Left hindlimb (tissue), 1 donor: ENCODE measurements at places on chromosomes 4 and X.

DNA sequence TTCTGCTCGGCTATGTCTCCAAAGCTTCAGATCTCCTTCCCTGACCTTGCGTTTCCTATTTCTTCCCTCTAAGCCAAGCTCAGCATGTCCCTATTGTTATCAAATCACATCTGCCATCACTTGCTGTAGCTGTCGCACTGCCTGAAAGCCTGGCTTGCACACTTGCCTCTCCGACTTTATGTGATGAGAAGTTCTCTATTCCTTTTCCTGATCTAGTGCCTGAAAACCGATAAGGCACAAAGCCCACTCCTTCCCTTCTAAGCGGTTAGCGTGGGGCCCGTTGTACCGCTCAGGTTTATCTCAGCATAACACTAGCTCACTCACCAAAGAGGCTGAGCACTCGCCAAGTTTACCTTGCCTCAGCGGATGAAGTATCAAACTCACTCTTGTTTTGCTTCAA, 816 bp downstream of the NMU start:
- no peak for DNase-seq

- no peak for DNase-seq
Measured at GRCh38 chr4:133759428-133759827, 442.2 kb downstream of the PABPC4L start.

GRCh38 chr4:24791043-24791442, 4.3 kb upstream of the SOD3 start:
- DNase-seq: no peak

DNA sequence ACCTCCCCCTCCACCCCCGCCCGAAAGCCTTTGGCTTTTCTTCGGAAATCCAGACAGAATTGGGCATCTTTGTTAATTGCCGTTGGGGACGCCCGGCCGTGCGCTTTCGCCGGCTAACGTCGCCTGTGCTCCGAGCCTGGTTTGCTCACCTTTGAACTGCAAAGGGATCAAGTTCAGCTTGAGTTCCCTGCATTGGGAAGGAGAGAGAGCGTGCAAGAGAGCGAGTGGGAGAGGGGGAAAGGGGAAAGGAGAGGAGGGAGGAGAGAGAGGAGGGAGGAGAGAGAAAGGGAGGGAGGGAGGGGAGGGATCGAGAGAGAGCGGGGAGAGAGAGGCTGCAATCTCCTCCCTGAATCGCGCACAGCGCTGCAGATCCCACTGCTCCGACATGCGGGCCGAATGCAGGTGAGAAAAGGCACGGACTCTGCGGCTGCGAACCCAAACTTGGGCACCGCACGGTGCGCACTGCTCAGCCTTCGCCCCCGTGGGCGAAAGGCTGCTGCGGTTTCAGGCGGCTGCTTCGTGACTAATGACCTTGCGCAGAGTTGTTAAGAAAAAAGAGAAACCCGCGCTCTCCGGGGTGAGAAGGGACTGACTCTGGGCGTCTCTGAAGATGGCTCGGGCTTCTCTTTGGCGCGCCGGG, at the start of gene PCDH7:
Gene PCDH7, plus strand, starts transcription at position 349 of the 640 bp plus-strand sequence. CDS start 1,054 bp downstream, outside the sequence.
- DNase-seq: peak; percentile 83

GRCh38 chrX:69107747-69108401, 57.4 kb downstream of the PJA1 start:
- DNase-seq: no peak

DNA sequence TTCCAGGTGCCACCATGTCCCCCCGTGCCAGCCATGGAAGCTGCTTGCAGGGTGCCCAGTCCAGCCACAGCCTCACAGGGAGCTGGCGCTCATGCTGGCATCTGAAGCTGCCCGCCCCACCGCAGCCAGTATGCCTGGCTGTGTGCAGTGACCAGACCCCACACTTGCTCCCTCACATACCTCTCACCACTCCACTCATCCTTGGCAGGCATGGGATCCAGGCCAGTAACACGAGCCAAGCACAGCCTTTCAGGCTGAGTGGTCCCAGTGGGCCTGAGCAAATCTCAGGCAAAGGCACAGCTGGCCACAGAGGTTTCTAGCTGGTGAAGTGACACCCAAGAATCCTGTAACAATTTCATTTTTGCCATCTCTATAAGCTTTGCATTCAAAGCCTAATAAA, 48.4 kb upstream of the SEC24B start:
- no peak for DNase-seq

- DNase-seq: no peak
Measured at GRCh38 chr4:142519342-142519741, 326.8 kb downstream of the INPP4B start.

GRCh38 chr4:30875658-30876269, 155.6 kb downstream of the PCDH7 start:
- DNase-seq: no peak

- no peak for DNase-seq
Measured at GRCh38 chr4:147042046-147042445, 96.4 kb upstream of the TTC29 start.

DNA sequence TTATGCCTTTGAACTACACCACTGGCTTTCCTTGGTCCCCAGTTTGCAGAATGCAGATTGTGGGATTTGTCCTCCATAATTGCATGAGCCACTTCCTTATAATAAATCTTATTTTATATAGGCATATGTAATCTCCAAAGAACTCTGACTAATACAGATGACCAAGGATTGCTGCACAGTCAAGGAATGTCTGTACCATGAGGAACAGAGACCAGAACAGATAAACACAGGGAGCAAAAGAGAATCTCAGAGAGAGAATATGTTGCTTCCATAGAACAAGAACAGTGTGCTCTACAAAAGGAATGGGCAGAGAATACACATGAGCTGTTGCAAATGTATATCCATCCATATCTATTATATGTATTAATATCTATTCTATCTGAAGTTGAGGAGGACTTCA, 111.1 kb downstream of the ADRA2C start:
- no peak for DNase-seq

DNA sequence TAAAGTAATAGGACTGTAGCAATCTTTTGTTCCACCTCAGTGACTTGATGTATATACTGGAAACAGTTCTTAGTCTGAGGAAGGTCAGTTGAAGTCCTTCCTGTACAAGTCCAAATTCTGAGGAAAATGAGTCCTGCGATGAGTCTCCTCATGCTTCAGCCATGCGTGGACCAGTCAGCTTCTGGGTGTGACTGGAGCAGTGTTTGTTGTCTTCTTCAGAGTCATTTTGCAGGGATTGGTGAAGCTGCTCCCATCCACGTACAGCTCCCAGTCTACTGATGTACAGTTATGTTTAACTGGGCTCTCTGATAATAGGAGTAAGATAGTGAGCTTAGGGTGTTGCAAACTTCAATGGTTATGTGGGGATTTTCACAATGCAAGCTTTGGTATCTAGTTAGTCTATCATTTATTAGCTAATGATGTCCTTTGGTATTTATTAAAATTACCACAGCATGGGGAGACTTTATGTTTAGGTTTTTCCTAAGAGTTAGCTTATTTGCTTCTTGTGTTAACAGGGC, 3.4 kb downstream of the UGT2B17 start:
- DNase-seq: no peak

DNA sequence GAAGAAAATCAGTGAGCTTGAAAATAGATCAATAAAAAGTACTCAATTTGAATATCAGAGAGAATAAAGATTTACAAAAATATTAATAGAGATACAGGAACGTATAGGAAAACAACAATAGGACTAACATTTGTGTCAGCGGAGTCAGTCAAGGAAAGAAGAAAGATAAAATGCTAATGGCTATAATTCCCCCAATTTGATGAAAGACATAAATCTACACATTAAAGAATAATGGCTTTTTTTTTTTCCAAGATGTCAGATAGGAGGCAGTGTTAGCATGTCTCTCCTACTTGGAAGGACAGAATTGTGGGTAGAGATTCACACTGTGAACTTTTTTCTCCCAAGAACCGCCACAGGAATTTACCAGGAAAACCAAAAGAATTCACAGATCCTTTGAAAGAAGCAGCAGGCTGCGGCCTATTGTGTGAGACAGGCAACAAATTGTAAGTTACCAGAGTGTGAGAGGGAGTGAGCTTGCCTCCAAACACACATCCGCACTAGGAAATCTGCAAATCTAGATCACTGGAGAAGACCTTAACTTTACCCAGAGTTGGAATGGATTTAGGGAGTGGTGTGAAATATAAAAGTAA, 249.9 kb downstream of the PRDM5 start:
- DNase-seq: no peak

- DNase-seq: no peak
Measured at GRCh38 chr4:79338148-79338547, 12.3 kb upstream of the NAA11 start.

GRCh38 chr4:135372131-135372530, 1170.5 kb upstream of the PABPC4L start:
- DNase-seq: no peak

GRCh38 chrX:20067709-20068561, 48.8 kb downstream of the MAP7D2 start:
- peak; percentile 74 for DNase-seq
